ENCODE measurements at places on chromosomes 2 and 18.
A peak's percentile ranks its signal among the peaks of the same experiment; 100 is the strongest.

DNA sequence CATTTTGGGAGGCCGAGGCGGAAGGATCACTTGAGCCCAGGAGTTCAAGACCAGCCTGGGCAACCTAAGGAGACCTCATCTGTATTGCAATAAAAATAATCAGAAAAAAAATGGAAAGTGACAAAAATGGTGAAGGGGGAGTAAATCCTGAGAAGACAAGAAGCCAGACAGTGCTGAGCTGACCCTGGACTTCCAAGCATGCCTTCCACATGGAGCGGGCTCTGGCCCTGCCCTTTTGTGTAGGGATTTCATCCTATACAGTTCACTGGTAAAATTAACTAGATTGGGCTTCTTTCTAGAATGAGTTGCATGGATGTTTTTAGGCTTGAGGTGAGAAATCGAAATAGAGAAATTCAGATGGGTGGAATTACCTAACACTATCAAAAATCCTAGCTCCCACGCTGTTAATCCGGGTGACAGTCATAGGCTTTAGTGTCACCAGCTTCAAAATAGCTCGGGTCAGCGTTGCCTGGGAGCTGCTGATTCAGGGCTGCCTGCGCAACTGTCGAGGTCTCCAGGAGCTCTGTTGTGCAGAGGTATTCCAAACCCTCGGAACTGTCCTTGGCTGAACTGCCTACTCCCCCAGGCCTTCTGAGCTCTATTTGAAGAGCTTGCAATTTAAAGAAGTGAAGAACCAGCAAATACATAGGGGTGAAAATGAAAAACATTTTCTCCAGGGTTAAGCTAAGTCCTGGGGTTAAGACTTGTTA, 21.5 kb upstream of the ZNF532 start:
- DNase-seq, result no peak

DNA sequence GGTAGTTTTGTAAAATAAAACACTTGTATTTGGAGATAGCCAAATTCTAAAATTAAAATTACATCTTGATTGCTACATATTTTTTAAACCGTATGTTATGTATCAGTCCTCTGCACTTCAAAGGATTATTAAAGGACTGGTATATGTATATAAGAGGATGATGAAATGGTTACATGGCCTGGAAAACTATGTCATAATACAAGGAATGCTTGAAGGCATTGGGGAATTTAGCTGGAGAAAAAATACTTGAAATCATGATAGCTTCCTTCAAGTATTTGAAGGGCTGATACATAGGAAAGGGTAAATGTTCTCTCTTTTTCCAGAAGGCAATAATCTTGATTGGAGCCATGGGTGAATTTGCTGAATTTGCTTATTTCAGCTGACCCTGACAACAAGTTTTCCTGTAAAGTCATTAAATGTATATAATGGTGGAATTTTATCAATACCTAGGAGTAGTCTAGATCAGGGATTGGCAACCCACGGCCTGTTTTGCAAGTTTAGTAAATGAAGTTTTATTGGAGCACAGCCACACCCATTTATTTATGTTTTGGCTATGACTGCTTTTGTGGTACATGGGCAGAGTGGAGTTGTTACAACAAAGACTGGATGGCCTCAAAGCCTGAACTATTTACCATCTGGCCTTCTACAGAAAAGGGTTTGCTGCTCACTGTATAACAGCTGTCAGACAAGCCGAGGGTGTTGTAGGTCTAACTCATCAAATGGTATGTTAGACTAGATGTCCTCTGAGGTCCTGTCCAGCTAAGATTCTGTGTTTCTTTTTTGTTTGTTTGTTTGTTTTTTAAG, 34.4 kb downstream of the ACYP2 start:
- DNase-seq, result no peak

DNA sequence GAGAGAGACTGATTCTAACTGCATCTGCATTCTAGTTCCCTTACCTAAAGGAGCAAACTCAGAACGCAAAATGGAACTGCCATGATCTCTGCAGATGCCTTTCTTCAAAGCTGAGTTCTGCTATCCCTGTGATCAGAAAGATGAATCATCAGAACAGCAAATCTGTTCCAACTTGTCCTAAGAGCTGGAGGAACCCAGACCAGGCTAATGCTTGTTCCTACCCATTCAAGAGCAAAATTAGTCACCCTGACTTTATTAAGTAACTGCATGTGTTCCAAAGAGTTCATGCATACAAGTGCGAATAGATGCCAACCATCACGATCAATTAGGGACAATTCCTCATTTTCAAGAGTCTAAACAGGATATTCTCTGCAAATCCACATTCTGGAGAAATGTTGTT, 46.5 kb downstream of the MBP start:
- DNase-seq, result peak; percentile 21

DNA sequence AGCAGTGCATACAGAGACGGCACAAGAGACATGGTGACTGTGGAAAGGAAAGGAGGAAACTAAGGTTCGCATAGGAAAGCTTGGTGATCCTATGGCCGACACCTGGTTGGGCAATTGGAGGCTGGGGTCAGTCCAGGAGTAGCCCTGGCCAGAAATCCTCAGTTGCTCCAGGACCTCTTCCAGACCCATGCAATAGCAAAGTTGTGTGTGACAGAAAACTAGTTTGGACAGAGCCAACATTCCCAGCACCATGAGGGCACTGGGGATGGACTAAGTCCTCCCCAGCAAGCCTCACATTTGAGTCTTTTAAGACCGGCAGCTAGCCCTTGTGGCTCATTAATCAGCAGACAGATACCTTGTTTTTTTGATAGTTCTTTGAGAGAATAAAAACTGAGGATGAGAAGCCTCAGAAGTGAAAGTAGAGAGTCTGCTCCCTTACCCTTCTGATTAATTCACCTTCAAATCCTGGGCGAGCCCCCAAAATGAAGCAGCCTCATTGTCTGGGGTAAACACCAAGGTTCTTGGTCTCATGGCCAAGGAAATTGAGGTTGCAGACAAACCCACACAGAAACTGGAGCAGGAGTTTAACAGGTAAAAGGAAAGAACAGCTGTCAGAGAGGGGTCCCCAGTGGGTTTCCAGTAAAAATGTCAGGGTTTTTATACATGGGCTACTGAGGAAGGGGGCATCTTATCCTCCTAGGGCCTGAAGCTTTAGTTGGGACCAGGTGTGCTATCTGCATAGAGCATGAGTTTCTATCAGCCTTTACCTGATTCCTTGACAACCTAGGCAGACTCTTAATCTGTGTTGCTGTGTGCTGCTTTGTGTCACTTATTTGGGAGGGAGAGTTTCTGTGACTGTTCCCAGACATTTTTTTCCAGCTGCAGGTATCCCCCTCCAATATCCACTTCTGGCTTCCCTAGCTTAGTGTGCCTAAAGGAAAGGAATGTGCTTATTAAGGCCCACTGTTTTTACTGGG, 39.1 kb downstream of the STK17B start:
- DNase-seq, result no peak

- DNase-seq, result no peak
Observed at GRCh38 chr2:98503481-98504105, 58.9 kb downstream of the INPP4A start.

DNA sequence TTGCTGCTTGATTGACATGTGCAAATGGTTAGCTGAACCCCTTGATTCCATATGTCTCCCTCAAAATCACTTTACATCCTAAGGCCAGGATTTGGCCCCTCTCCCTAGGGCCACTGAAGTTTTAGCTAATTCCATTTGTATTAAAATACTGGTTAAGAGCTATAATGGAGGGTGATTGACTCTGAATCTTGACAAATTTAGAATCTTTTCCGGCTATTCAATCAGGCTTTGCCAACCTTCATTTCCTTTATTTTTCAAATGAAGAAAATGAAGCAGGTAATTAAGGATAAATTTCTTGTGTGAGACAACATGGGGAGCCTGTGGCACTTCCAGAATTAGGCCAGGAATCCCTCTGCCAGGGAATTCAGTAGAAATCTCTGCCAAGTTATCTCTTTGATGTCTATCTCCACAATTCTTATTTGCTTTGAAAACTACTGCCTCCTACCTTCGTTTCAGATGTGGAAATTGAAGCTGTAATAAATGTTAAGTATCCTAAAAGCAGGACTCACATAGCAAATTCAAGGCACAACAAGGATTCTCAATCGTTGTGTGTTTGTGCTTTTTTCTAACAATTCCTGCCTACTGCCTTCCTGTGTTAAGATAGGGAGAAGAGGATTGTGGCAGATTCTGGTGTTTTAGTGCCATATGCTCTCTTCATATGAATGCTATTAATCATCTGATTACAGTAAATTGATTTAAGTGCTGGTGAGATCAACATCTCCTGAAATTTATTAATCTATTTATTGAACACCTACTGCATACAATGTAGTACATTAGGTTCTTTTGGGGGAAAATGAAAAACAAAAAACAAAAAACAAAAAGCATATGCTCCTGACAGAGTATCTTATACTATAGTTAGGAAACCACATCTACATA, 47.8 kb upstream of the MAP4K3 start:
- DNase-seq, result no peak

All from bone marrow (tissue), 2 donors.